ENCODE measurements at places on chromosomes 6 and 20.
A peak's percentile ranks its signal among the peaks of the same experiment; 100 is the strongest.

DNA sequence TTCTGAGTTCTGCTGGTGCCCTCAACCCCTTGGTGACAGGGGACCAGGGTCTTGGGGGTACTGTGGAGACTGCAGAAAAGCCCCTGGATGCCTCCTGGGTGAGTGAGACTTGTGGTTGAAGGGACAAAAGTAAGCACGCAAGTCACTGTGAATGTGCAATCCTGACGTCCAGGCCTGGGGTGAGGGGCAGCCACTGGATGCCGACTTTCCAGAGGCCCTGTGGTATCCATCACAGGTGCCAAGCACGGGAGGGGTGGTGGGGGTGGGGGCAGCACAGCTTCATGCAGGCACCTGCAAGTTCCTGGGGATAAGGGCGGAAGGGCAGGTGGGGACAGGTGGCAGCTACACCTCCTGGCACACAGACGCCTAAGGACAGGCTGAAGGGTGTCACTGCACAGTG, 20.1 kb upstream of the UBE2V1 start:
- no peak for DNase-seq

DNA sequence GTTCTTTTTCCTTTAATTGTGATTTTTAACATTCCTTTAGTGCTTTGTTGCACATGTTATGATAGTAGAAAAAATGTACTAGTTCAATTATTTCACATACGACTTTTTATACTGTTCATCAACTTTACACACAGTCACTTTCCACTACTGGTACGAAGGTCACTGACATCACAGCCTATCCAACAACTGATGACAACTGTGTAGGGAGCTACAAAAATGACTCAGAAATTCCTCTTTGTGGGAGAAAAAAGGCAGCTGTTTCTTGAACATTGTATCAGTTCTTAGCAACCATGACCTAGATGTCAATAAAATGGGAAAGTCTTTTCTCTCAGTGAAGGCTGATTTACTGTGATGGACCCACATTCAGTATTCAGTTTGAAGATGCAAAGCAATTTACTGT, 7.0 kb upstream of the ID4 start:
- peak; percentile 11 for DNase-seq

DNA sequence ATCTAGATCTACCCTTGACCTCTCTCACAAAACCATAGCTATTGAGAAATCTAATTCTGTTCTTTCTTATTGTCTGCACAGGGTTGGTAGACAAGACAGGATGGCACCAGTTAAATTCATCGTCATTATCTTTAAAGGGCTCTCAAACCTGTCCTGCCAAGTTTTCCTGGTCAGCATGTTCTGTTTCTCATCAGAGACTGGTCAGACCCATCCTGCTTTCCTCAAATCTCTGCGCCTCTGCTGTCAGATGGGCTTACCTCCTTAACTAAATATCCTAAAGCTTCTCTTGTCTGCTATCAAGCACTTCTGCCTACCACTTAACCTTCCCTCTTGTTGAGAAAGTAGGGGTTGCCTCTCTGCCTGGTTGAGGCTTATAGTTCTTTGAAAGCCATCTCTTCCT, 125.2 kb downstream of the MYO6 start:
- no peak for DNase-seq

- DNase-seq, result no peak
These were observed 56.3 kb downstream of the PREX1 start for GRCh38 chr20:48771542-48771941.

- no peak for DNase-seq
These were observed 191.6 kb downstream of the SOX4 start for GRCh38 chr6:21785164-21785563.

DNA sequence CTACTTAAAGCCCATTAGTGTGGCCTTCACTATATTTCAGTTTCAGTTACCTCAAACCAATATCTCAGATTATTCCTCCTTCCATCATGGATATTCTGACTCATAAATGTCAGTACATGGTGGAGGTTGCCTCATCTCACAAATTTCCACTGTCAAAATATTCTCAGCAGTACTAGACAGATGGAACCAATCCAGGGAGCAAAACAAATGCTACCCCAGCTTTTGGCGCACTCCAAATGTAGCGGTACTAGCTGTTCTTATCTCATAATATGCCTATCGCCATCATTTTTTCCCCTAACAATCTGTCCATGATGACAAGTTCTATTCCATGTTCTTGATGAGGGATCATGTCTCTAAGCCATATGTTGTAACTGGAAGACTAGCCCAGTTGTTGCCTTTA, 1026.1 kb downstream of the KIF16B start:
- DNase-seq, result no peak

GRCh38 chr6:45082091-45082490, 246.0 kb upstream of the RUNX2 start:
- DNase-seq, result no peak

DNA sequence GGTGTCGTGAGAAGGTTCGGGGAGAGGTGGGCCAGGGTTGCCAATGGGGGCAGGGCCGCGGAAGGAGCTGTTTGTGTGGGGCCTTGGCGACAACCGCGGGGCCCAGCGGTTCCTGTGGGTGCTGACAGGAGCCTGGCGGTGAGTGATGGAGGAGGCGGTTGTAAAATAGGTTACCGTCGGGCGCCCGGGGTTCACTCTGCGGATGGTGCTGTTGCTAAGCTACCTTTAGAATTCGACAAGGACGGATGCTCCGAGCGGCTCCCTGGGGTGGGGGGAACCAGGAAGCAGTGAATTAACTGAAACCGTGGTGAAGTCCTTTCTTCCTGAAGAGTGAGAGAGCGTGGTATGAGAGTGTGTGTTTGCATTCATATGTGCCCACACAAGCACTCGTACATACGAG, 61.7 kb downstream of the CDH22 start:
- no peak for DNase-seq

DNA sequence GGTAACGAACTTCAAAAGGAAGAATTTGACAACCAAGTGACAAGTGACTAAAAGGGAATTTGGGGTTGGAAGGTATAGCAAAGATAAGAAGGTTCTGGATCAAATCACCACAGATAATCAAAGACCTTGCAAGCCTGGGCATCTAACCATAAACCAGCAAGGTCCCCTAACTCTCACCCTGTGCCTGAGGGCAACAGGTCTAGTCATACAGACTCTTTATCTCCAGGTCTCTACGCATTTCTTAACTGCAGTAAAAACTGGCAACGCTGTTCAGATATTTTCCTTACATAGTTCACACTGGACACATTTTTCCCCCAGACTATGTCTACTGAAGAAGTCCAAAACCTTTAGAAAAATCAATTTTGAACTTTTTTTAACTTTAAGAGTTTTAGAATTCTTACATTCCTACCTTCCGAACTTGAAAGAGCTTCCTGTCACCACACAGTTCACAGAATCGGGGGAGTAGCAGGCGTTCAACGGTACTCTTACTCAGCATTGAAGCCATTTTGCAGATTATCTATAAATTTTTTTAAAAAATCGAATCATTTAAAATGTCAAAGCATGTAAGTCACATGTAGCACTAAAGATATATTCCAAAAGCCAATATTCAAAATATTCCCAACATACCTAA, 23.0 kb upstream of the ANKRD60 start:
- DNase-seq, result no peak

DNA sequence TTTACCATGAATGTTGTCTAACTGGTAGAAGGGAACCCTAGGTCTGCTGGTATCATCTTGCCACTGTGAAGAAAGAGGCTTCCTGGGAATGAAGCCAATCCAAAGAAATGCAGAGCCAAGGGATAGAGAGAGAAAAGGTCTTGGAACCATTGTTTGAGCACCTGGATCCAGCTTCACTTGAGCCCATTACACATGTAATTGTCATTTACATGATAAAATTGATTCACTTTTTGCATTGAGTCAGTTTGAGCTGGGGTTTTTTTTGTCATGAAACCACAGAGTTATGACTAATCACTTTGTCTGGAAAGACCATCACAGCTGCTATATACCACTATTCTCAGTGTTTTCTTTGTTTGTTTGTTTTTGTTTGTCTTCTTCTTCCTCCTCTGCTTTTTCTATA, 112.3 kb downstream of the CBLN4 start:
- no peak for DNase-seq

- DNase-seq, result no peak
These were observed 386.7 kb downstream of the HACE1 start for GRCh38 chr6:104473021-104473429.

DNA sequence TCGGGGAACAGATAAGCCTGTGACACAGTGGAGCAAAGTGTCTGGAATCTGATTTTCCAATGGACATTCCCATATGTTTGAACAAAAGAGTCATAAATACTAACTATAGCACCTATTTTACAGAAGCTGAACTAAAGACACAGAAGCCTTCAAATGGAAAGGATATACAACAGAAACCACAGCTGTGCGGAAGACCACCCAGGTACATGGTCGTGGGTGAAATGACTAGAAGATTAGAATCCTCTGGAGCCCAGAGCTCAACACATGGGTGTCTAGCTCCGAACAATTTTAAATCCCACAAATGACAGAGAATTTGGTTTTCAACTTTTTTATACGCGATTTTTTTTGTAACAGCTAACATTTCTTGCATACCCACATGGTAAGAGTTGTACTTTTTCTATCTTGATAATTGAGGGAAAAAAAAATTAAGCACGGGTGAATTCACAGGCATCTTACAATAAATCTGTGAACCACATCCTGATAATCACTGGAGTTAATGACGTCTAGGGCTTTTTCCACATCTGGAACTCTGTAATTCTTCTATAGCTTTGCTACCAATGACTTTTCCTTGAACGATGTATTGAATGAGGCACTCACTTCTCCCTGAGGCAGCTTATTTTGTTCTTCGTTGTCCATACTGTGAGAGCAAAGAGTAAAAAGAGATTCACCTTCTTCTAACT, 271.1 kb upstream of the AGPAT4 start:
- DNase-seq, result no peak

DNA sequence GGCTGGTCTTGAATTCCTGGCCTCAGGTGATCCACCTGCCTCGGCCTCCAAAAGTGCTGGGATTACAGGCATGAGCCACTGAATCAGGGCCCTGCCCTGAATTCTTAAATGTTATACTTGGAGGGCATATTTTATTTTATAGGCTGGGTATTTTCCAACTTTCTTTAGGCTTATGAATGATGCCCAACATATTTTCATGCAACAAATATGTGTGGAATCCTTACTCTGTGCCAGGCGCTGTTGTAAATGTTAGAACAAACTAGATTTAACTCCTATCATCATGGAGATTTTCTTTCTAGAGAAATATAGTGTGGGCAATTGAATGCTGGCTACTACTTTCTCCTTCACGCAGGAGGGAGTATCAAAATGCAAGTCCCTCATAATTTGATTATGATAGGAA, 71.2 kb downstream of the SAMD5 start:
- no peak for DNase-seq

DNA sequence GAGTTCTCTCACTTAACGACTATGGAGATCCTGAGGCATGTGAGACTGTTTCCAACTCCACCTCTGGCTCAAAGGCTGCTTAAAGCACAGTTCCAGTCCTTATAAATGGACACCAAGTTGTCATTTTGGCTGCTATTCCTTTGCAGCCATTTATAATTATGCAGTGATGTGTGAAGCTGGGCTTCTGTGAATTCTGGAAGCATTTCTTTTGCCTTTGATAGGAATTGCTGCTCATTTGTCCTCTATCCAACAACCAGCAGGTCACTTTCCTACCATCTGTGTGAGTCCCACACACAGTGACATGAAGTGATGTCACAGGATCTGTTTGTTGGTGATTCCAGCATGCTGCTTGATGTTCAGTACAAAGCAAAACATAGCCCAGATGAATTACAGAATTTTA, 28.5 kb upstream of the EFHC1 start:
- DNase-seq, result no peak

GRCh38 chr6:168663041-168663440, 222.1 kb downstream of the SMOC2 start:
- DNase-seq, result no peak

DNA sequence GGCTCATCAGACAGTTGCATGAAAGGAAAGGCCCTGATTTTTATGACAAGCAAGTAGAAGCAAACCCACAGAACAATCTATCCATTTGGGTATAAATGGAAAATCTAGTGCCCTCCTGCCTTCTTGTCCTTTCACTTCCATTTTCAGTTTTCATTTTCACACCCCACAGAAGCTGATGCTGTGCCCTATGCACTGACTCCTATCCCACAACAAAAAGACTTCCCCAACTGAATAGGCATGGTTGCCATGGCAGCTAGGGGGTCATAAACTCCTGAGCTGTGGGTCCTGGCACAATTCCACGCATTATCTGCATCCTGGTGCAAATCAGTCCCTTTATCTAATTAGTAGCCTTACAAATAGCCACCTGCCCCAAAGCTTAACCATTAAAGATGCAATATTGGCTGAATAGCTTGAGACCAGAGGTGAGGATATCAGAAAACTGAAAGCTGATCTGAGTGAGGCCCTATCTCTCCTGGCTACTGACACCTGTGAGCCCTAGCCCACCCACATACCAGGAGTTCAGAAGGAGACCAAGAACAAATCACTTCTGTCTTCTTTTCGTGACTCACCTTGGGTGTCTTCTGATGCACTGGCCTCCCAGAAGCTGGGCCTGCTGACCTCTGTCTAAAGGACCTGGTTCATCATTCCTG, 34.9 kb upstream of the HEY2 start:
- DNase-seq, result no peak

DNA sequence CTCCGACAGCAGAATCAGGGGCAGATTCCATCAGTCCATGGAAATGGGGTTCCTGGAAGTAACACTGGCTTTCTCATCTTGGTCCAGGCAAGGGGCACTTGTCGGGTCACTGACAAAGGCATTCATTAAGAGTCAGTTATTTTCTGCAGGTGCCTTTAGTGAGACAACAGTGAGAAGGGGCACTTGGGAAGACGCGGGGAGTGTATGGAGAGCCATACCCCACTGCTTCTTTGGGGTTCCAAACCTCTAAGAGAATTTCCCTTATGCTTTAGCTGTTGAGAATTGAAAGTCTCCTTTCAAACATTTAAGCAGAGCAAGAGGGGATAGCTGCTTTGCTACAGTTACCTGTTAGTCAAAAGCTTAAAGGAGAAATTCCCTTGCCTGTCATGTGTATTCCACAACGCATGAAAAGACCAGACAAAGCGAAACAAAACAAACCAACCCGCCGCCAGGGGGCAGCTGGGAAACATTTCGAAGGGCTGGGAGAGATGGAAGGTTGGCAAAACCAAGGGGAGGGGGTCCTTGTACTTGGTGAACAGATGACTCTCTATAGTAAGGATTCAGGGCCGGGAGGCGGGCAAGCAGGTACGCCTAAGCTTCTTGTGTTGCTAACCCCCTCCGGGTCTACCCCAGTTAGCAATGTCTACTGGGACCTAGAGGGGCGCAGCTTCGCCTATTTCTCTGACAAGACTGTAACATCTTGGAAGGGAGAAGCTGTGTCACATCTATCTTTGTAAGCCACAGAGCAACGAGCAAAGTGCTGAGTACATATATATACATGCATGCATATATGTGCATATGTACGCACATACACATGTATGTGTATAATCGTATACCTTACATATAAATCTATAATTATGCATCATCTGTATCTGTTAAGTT, 474.9 kb upstream of the AGPAT4 start:
- DNase-seq, result peak; percentile 38

DNA sequence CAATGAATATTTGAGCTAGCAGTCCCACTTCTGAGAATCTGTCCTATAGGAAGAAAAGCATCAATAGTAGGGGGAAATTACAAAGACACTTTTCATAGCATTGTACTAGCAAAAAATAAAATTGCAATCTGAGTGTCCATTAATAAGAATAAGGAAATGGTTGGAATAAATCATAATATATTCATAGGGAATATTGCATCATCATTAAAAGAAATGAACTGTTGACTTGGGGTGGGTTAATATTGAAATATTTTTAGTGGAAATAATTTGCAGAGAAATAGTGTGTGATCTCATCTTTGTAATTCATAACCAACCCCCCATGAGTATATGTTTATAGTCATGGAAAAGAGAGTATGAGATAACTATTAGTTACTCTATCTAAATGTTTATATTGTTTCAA, 12.4 kb downstream of the NFYA start:
- no peak for DNase-seq

GRCh38 chr6:101760843-101761621, 367.5 kb downstream of the GRIK2 start:
- DNase-seq, result peak; percentile 61
